SW 1271 (cell line): ENCODE measurements at places on chromosomes 3 and 15.

GRCh38 chr3:99794485-99794884 lies 23.2 kb upstream of the CMSS1 start:
- DNase-seq = no peak

DNA sequence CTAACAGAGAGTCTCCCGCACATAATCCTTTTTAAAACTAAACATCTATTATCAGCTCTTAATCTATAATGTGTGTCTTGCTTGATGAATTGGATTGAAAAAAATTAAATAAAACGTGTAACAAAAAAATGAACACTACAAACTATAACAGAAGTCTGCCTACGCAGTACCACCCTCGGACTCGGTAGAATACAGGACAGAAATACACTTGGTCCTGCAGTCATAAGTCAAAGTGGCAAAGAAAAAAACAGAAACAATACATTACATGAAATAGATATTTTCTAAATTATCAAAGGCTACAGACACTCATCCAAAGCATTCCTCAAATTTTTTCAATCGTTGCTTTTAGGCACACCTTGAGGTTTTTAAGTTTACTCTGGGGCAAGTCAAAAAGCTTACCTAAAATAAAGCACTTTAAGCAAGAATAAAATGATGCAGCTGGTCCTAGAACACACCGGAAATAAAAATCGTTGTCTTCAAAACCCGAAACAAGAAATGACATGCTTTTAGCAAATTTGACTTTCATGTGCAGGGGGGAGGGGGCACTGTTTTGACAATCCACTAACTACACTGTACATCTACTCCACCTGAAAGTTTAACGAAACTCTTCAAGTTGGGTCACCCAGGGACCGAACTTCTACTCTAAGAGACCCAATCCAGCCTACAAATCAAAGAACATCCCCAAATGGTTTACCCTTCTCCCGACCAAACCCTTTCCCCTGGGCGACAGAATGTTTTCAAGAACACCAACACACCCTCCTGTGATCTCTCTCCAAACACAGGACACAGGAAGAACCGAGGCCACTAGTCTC lies 1.3 kb downstream of the ADAM10 start:
- no peak for DNase-seq

- DNase-seq = no peak
Observed at GRCh38 chr3:78875436-78875835, 892.4 kb downstream of the ROBO1 start.

GRCh38 chr3:137525471-137525870 lies 238.6 kb upstream of the SOX14 start:
- no peak for DNase-seq

GRCh38 chr15:64009798-64010261 lies 36.5 kb downstream of the DAPK2 start:
- no peak for DNase-seq

GRCh38 chr3:58528629-58529028 lies 8.4 kb downstream of the ACOX2 start:
- no peak for DNase-seq

DNA sequence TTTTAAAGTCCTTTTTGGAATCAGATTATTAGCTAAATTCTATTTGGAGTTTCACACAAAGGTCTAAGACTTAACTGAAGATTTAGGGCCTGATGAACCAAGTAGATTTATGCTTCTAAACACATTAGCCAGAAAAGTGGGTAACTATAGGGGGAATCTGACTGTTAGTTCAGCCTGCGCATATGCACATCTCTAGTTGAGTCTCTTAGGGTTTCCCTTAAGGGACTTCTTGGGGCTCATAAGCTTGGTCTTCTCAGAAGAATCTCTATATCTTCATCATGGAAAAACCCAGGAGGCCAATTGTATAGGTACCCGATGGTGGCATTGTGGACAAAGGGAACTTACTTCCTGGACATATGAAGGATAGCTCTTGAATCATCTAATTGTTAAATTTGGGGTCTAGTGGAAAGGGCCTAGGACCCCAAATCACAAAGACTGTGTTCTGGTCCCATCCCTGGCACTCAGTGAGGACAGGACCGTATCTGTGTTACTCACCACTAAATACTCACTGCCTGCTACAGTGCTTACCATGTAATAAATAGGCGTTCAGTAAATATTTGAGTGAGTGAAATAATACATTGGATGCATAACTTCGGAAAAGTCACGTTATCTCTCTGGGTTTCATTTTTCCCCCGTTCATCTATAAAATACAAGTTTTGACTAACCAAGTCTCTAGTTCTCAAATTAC lies 17.0 kb downstream of the SELENOT start:
- no peak for DNase-seq

- no peak for DNase-seq
Observed at GRCh38 chr3:135623558-135623957, 342.0 kb upstream of the PPP2R3A start.

DNA sequence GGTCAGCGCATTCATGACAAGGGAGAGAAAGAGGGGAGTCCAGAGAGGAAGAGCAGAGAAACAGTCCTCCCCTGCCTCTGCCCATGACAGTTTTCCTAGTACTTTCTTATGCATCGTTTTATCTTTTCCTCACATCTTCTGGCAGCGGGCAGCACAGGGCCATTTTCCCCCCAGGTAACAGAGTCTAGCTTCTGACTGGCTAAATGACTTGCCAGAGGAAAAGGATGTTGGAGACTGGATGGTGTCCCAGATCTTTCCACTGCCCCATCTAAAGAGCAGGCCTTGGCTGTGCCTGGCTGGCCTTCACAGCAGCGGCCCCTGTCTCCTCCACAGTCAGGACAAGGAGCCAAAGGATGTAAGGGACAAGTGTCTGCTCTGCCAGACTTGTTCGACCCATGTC lies 59.3 kb downstream of the CTDSPL start:
- no peak for DNase-seq
